ENCODE measurements at places on chromosomes 3 and 15. TPM values are rescaled to one million over a fixed set of nuclear protein-coding genes. Genes with fewer than 3 reads are reported as not detected.

Gene SLC24A5
- total RNA-seq, result not detected

Gene KCNMB3
- total RNA-seq, result 3.6 TPM

Gene RNU5B-1
- total RNA-seq, result not detected

Gene ESYT3
- 0.70 TPM for total RNA-seq

Gene RTP3
- total RNA-seq, result not detected

Gene COLQ
- 5.6 TPM for total RNA-seq

Gene THPO
- not detected for total RNA-seq

Gene SLC9C1
- not detected for total RNA-seq

Gene PLAAT1
- 0.80 TPM for total RNA-seq

GRCh38 chr15:98951493-98952320 is 55.9 kb downstream of the PGPEP1L start:
- no peaks in the 10 kb centered on the region for H3K27me3 ChIP-seq
- DNase-seq, result peak; percentile 72
- peaks cover 27% of the 10 kb centered on the region for H3K36me3 ChIP-seq
- peak overlapping the region; percentile 87 for H3K27ac ChIP-seq
- H3K4me3 ChIP-seq, result no peak overlapping the region

DNA sequence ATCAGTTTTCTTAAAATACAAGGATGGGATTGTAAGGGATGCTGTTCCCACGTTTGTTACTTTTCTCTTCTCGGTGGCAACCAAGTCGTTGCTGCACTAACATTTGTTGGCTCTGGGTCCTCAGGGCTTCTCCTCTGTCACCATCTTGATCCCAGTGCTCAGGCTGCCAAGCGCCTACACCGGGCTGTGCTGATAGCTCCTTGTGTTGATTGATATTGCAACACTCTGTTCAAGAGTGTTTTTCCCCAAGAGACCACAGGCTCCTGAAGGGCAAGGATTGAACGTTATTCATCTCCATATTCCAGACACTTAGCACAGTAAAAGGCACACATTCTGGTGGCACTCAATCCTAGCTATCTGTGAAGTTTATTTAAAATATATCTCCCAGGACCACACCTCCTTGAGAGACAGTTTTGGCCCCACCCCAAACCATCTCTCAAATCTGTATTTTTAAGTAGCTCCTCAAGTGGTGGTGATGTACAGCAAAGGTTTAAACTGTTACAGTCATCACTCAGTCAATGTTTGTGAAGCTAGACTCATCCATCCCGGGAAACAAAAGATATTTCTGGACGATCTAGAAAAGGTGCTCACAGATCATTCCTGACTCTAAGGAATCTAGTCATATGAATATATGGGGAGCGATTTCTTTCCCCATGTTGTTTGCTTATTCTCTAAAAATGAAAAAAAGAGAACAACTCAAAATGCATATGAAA is 38.5 kb upstream of the FOXP1 start:
- no peaks in the 10 kb centered on the region for H3K4me1 ChIP-seq
- no peak for DNase-seq
- peaks cover 3% of the 10 kb centered on the region for H3K27me3 ChIP-seq
- H3K36me3 ChIP-seq, result no peaks in the 10 kb centered on the region
- H3K4me3 ChIP-seq, result no peak overlapping the region

- H3K36me3 ChIP-seq, result no peaks in the 10 kb centered on the region
- H3K27ac ChIP-seq, result no peak overlapping the region
- no peak overlapping the region for H3K4me3 ChIP-seq
- peaks cover 37% of the 10 kb centered on the region for H3K27me3 ChIP-seq
These were observed 244.3 kb downstream of the RPLP1 start for GRCh38 chr15:69696946-69697345.

DNA sequence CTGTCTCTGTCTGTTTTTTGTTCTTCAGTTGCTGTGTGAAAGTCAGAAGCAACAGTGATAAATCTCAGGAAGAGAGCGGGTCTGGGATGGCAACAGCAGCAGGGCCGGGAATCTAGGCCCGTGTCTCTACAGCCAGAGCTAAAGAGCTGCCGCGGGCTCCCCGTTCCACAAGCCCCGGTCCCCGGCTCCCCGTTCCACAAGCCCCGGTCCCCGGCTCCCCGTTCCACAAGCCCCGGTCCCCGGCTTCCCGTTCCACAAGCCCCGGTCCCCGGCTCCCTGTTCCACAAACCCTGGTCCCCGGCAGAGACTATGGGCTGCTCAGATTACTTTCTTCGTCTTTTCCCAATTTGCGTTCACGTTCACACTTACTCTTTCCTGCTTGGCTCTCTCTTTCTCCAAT is 19.5 kb downstream of the RCCD1 start:
- no peaks in the 10 kb centered on the region for H3K4me1 ChIP-seq
- H3K27me3 ChIP-seq, result no peaks in the 10 kb centered on the region
- no peak for DNase-seq
- no peak overlapping the region for H3K4me3 ChIP-seq

DNA sequence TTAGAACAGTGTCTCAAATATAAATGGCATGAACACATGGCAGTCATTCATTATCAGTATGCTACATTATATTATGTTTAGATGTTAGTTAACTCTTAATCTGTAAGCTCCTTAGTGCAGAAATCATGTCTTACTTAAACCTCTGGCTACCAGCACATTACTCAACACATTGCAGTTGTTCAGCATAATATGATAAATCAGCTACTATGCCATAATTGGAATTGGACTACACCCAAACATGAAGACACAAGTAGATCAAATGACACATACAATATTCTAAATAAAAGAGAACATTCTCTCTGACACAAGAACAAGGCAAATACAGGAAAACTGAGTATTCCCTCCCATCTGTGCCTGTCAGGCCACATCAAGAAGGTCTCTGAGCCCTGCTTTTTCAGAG is 116.1 kb downstream of the PCCB start:
- H3K4me1 ChIP-seq, result peaks cover 2% of the 10 kb centered on the region
- H3K36me3 ChIP-seq, result peaks cover 4% of the 10 kb centered on the region
- no peak overlapping the region for H3K4me3 ChIP-seq
- DNase-seq, result no peak
- no peaks in the 10 kb centered on the region for H3K27me3 ChIP-seq

DNA sequence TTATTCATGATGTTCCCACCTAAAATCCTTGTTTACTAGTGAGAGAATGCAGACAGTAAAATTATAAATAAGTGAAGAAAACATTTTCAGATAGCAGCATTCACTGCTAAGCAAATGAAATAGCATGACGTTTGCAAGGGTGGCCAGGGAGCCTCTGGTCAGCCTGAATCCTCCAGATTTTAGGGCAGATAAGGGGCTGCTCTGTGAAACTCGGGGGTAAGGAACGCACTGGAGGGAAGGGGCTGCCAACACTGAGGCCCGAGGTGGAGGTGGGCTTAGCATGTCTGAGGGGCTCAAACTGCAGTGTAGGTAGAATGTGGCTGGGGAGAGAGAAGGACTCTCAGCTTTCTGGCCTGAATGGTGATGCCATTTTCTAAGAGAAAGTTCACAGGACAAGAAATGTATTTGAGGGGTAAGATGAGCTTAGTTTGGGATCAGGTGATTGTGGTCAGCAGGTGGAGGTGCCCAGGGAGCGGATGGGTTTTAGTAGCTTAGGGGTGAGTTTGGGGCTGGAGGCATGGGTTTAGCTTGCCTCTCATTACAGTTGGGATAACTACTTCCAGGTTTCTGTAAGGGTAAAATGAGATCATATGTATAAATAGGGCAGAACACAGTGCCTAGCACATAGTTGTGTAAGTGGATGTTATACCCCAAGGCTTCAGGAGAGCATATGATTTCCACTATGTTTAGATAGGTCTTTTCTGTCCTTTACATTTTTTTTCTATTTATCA is 20.5 kb downstream of the GPR171 start:
- DNase-seq, result no peak
- no peaks in the 10 kb centered on the region for H3K27me3 ChIP-seq
- no peak overlapping the region for H3K27ac ChIP-seq
- H3K4me1 ChIP-seq, result peaks cover under 1% of the 10 kb centered on the region

DNA sequence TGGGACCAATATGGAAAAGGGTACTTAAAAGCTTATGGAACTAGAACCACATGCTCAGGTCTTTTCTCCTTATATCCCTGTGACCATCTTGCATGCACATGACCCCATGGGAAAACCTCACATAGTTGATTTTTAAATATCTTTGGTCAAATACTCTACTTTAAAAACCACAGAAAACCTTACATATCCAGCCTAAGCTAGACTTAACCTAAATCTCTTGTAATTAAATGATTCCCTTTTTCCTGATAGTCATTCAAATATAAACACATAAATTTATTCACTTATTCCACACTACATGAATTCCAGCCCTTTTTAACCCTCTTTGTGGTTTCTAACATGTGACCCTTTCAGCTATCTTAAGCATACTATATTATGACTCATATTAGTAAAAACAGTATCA is 46.8 kb downstream of the DNAJC13 start:
- no peak for DNase-seq
- peaks cover 14% of the 10 kb centered on the region for H3K4me1 ChIP-seq
- peak overlapping the region; percentile 87 for H3K27ac ChIP-seq
- peaks cover 20% of the 10 kb centered on the region for H3K36me3 ChIP-seq

- H3K4me1 ChIP-seq, result peaks cover 57% of the 10 kb centered on the region
- H3K27me3 ChIP-seq, result no peaks in the 10 kb centered on the region
- no peaks in the 10 kb centered on the region for H3K36me3 ChIP-seq
- no peak for DNase-seq
- peak overlapping the region; percentile 90 for H3K27ac ChIP-seq
- peak overlapping the region; percentile 88 for H3K4me3 ChIP-seq
These were observed 959 bp downstream of the ZNF592 start for GRCh38 chr15:84749111-84749991.

GRCh38 chr3:130969621-130970020 is 57.0 kb downstream of the ASTE1 start:
- H3K4me3 ChIP-seq, result no peak overlapping the region
- H3K36me3 ChIP-seq, result peaks cover 42% of the 10 kb centered on the region
- DNase-seq, result no peak
- H3K4me1 ChIP-seq, result peaks cover 14% of the 10 kb centered on the region

DNA sequence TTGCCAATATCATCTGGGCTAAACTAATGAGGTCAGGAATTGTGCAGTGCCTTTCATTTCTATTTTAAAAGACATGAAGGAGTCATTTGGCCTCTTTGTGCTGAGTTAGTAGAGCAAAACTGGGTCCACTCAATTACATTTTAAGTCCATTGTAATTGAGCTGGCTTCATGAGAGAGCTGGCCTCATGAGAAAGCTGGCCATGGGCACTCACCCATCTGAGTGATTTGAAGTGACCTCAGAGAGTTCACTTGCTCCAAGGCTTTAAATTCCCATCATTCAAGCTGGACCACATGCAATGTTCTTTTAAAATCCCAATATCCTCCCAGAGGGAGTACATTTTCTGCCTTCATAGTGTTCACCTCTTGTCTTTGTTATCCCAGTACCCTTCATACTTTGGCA is 335.9 kb upstream of the WNT5A start:
- no peak for DNase-seq
- H3K27ac ChIP-seq, result no peak overlapping the region
- no peaks in the 10 kb centered on the region for H3K36me3 ChIP-seq
- peaks cover 7% of the 10 kb centered on the region for H3K4me1 ChIP-seq
- H3K27me3 ChIP-seq, result peaks cover 6% of the 10 kb centered on the region

DNA sequence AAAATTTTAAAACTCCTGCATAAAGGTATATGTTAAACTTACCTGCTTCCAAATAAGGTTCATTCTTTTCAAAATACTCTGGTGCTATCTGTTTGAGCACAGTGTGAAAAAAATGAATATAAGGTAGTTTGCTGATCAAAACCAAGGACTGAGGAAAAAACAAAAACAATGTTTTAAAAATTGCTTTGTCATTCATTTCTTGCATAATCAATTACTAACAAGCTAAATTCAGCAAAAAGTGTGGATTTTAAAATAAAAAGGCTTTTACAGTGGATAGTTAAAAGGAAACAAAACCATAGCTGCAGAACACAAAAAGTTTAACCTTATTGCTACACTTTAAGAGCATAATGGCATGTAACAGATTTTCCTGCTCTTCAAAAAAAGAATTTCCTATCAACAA is 31.5 kb downstream of the DENND6A start:
- no peak overlapping the region for H3K27ac ChIP-seq
- no peaks in the 10 kb centered on the region for H3K27me3 ChIP-seq
- DNase-seq, result no peak
- no peak overlapping the region for H3K4me3 ChIP-seq
- peaks cover 7% of the 10 kb centered on the region for H3K36me3 ChIP-seq
- peaks cover 9% of the 10 kb centered on the region for H3K4me1 ChIP-seq

- no peaks in the 10 kb centered on the region for H3K36me3 ChIP-seq
- no peaks in the 10 kb centered on the region for H3K27me3 ChIP-seq
- no peak overlapping the region for H3K27ac ChIP-seq
- DNase-seq, result no peak
- no peak overlapping the region for H3K4me3 ChIP-seq
These were observed 15.5 kb upstream of the HOMER2 start for GRCh38 chr15:82968066-82968465.

- H3K4me1 ChIP-seq, result no peaks in the 10 kb centered on the region
- no peak overlapping the region for H3K4me3 ChIP-seq
- H3K27me3 ChIP-seq, result peaks cover 30% of the 10 kb centered on the region
- H3K36me3 ChIP-seq, result peaks cover 2% of the 10 kb centered on the region
These were observed 122.3 kb upstream of the PRR20G start for GRCh38 chr3:127410137-127410488.

- H3K4me1 ChIP-seq, result peaks cover 13% of the 10 kb centered on the region
- no peak overlapping the region for H3K27ac ChIP-seq
- H3K36me3 ChIP-seq, result peaks cover 1% of the 10 kb centered on the region
- no peak for DNase-seq
- no peak overlapping the region for H3K4me3 ChIP-seq
- H3K27me3 ChIP-seq, result no peaks in the 10 kb centered on the region
These were observed 22.2 kb upstream of the CMTM8 start for GRCh38 chr3:32216172-32216783.

DNA sequence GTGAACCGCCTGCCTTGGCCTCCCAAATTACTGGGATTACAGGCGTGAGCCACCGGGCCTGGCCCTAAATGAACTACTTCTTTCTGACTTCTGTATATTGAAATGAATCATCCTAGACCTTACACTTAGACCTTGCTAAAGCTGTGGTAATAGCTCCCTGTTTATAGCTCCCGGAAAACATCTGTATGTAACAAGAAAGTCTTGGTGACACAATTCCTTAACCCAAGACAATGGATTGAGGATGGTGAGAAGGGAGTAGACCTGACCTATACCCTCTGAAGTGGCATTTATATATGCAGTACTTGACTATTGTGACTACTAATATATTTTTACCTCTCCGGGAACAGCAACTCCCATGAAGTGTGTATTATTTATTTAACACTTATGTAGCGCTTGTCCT is 48.0 kb upstream of the TBL1XR1 start:
- no peak overlapping the region for H3K27ac ChIP-seq
- no peaks in the 10 kb centered on the region for H3K36me3 ChIP-seq
- H3K4me1 ChIP-seq, result peaks cover 4% of the 10 kb centered on the region
- no peaks in the 10 kb centered on the region for H3K27me3 ChIP-seq

- H3K4me1 ChIP-seq, result peaks cover 26% of the 10 kb centered on the region
- no peak overlapping the region for H3K4me3 ChIP-seq
- no peak overlapping the region for H3K27ac ChIP-seq
- H3K27me3 ChIP-seq, result no peaks in the 10 kb centered on the region
- peaks cover 5% of the 10 kb centered on the region for H3K36me3 ChIP-seq
These were observed 45.0 kb downstream of the LSM3 start for GRCh38 chr3:14223595-14223994.

DNA sequence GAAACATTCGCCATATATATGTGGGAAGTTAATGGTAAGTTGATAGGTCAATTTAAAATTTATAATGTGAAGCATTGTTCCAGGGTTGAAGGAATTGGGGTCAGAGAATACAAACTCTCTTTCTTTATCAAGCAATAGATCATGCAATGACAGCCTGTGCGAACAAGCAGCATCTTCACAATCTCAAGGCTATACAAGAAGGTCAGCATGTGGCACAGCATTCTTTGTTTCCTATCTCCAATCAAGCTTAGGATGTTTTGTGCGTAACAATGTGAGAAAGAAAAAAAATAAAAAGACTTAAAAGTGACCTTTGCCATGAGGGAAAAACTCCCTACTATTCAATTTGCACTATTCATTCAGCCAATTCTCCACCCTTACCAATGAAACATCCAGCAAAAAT is 288.1 kb upstream of the NECTIN3 start:
- H3K27ac ChIP-seq, result no peak overlapping the region
- no peaks in the 10 kb centered on the region for H3K4me1 ChIP-seq
- no peaks in the 10 kb centered on the region for H3K27me3 ChIP-seq
- no peak overlapping the region for H3K4me3 ChIP-seq

All from chondrocyte (in vitro differentiated cells).